ENCODE measurements at places on chromosomes 16 and 17. TPM values are rescaled to one million over a fixed set of nuclear protein-coding genes. Genes with fewer than 3 reads are reported as not detected.

The KRT34 gene
- total RNA-seq: under 0.01 TPM

The C17orf50 gene
- not detected for total RNA-seq

The ZPBP2 gene
- not detected for total RNA-seq

The BRIP1 gene
- total RNA-seq: 4.0 TPM

The C16orf92 gene
- not detected for total RNA-seq

The CRYM gene
- 0.26 TPM for total RNA-seq

The GPR142 gene
- not detected for total RNA-seq

The SYCE1L gene
- total RNA-seq: 0.33 TPM

The FOXF1 gene
- total RNA-seq: 31.5 TPM

The NHLRC4 gene
- total RNA-seq: 2.1 TPM

The TMEM235 gene
- total RNA-seq: not detected

The CCL4 gene
- total RNA-seq: not detected

The RPUSD1 gene
- 15.9 TPM for total RNA-seq

The PRKCA gene
- 34.0 TPM for total RNA-seq

The KRTAP9-1 gene
- not detected for total RNA-seq

The CES1 gene
- 41.1 TPM for total RNA-seq

The TNK1 gene
- total RNA-seq: 0.66 TPM

The CACNG1 gene
- not detected for total RNA-seq

The TP53TG3F gene
- total RNA-seq: not detected

The CENPV gene
- total RNA-seq: 9.2 TPM

The ADAM11 gene
- total RNA-seq: 0.66 TPM

The ASGR2 gene
- total RNA-seq: not detected

The TNS4 gene
- total RNA-seq: not detected

The FBXW10 gene
- total RNA-seq: under 0.01 TPM

The KRTAP4-4 gene
- not detected for total RNA-seq

The C17orf78 gene
- total RNA-seq: not detected

The HS3ST2 gene
- total RNA-seq: not detected

The SHBG gene
- total RNA-seq: 0.33 TPM

The FADS6 gene
- total RNA-seq: not detected

The CBX2 gene
- 0.83 TPM for total RNA-seq

The ABCA10 gene
- total RNA-seq: 2.8 TPM

The PRDM7 gene
- total RNA-seq: not detected

The CBX8 gene
- total RNA-seq: 4.0 TPM

The FBF1 gene
- total RNA-seq: 11.2 TPM

The ABCC3 gene
- total RNA-seq: 34.8 TPM

The TBC1D26 gene
- not detected for total RNA-seq

The LRRC75A gene
- total RNA-seq: 3.1 TPM

The MEIOC gene
- total RNA-seq: not detected

The KRTAP2-3 gene
- total RNA-seq: not detected

The KCNH6 gene
- not detected for total RNA-seq

The C16orf74 gene
- total RNA-seq: 5.4 TPM

The TNRC6A gene
- total RNA-seq: 49.4 TPM

The IGSF6 gene
- not detected for total RNA-seq

The OR3A3 gene
- total RNA-seq: not detected

The TLCD3B gene
- total RNA-seq: not detected

The CDH15 gene
- total RNA-seq: 0.99 TPM

The VASN gene
- 57.0 TPM for total RNA-seq

The GCSH gene
- total RNA-seq: 15.0 TPM

The TNFSF13 gene
- total RNA-seq: 1.5 TPM

The IGFALS gene
- not detected for total RNA-seq

The NPTX1 gene
- 31.2 TPM for total RNA-seq

The FOXC2 gene
- total RNA-seq: 0.26 TPM

Data from fibroblast of lung (primary cell).